ENCODE measurements at places on chromosomes 12 and 14.

- no peak for DNase-seq
Observed at GRCh38 chr12:82848845-82849244, 162.1 kb downstream of the TMTC2 start.

DNA sequence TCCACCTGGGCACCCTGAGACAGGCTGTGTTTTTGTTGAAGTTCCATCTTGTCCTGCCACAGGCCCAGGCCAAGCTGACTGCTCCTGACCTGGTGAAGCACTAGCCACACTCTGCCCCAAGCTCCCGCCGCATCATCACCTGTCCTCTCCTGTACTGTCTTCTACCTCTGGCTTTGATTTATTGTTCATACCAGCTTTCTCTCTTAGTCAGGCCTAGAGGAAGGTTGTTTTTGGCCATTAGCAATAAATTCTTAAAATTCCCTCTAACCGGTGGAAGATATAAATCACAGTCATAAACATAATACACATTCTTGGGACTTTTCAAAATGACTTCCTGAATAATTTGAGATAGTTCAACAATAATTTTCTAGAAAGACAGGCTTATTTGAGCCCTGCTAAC, 169.4 kb downstream of the DAD1 start:
- no peak for DNase-seq

- no peak for DNase-seq
Observed at GRCh38 chr12:45816652-45817051, 87.1 kb downstream of the ARID2 start.

DNA sequence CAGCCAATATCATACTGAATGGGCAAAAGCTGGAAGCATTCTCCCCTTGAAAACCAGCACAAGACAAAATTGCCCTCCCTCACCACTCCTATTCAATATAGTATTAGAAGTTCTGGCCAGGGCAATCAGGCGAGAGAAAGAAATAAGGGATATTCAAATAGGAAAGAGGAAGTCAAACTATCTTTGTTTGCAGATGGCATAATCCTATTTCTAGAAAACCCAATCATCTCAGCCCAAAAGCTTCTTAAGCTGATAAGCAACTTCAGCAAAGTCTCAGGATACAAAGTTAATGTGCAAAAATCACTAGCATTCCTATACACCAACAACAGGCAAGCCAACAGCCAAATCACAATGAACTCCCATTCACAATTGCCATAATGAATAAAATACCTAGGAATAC, 21.0 kb upstream of the ANP32D start:
- no peak for DNase-seq

DNA sequence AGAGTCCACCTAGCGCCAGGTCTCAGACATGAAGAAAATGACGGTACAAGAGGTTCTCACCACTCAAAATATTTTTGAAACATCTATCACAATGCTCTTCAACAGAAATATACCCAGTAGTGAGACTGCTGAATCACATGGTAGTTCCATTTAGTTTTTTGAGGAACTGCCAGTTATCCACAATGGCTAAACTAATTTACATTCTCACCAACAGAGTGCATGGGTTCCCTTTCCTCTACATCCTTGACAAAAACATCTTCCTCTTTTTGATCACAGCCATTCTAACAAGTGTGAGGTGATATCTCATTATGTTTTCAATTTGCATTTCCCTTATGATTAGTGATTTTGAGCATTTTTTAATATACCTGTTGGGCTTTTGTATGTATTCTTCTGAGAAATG, 5.7 kb upstream of the GPR65 start:
- DNase-seq = no peak

DNA sequence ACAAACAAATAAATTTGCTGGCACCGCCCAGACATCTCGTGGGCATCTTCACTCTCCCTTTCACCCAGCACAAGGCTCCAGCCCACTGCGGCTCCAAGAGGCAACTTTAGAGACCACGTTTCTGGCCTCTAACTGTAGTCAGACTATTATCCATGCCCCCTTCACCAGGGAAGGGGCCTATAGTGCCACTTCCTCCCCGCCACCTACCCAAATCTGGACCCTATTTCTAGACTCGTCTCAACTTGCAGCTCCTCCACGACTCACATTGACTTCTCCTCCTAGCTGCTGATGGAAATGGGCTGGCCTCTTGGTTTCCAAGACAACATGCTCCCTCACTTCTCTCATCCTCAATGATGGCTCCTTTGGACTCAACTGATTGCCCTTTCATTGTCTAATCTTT, 12.3 kb downstream of the KRT1 start:
- DNase-seq = no peak

DNA sequence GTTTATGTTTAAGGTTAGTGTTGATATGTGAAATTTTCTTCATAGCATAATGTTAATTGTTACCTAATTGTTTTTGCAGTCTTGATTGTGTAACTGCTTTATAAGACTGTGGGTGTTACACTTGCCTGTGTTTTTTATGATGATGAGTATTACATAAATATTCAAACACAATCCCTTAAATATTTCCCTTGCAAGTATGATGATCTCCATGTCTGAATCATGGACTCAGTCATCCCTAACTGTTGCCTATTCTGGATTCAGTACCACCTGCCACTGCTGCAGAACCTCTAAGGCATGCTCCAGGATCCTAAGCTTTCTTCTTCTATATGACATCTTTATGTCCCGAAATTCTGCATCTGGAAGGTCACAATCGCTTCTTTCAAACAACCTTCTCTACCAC, 246.3 kb upstream of the CLEC14A start:
- DNase-seq = no peak

DNA sequence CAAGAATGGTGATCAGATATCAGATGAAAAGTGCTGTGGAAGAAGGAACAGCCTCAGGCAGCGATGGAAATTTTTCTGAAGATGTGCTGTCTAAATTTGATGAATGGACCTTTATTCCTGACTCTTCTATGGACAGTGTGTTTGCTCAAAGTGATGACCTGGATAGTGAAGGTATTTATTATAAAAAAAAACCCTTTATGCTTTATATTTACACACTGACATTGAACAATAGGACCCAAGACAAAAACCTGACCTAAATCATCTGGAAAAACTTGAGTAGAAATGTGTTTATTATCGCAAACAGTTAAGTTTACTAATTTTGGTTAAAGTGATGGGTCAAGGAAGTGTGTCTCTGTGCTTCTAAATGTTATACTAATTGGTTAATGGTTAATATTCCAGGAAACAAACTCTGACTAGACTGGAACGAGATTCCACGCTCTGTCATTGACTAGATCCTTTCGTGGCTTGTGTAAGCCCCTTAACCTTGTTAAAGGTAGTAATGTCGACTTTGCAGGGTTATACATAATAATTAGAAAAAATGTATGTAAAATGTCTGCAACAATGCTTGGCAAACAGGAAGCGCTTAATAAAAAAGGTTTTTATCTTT, 62.7 kb downstream of the LRRK2 start:
- DNase-seq = no peak

- DNase-seq = no peak
Observed at GRCh38 chr14:55221186-55221585, 29.8 kb upstream of the DLGAP5 start.

- DNase-seq = no peak
Observed at GRCh38 chr12:13428538-13429265, 232.2 kb downstream of the EMP1 start.

DNA sequence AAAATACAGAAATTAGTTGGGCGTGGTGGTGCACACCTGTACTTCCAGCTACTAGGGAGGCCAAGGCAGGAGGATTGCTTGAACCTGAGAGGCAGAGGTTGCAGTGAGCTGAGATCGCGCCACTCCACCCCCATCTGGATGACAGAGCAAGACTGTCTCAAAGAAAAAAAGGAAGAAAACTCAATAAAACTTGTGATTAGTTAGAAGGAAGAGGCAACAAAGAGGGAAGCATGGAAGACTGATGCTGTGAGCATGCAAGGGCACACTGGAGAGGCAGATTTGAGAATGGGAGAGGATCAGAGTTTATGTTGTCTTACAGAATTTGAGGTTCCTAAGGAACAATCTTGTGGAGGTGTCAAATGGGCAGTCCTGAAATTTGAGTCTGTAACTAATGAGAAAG, 2.8 kb upstream of the ZC2HC1C start:
- DNase-seq = no peak

GRCh38 chr12:100154474-100155247, 12.0 kb upstream of the BLTP3B start:
- DNase-seq = peak; percentile 80

GRCh38 chr14:90300611-90301047, 31.1 kb downstream of the NRDE2 start:
- no peak for DNase-seq

DNA sequence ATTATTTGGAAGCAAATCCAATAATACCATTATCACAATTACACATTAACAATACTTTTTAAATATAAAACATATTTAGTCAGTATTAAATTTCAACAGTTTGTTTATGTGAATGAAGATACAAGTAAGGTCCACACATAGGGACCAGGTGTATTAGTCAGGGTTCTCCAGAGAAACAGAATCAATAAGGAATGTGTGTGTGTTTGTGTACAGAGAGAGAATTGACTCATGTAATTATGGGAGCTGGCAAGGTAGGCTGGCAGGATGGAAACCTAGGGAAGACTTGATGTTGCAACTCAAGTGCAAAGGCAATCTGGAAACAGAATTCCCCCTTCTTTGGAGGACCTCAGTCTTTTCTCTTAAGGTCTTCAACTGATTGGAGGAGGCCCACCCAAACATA, 123.2 kb upstream of the OTX2 start:
- DNase-seq = no peak

- no peak for DNase-seq
Observed at GRCh38 chr14:79096811-79097210, 926.6 kb downstream of the NRXN3 start.

DNA sequence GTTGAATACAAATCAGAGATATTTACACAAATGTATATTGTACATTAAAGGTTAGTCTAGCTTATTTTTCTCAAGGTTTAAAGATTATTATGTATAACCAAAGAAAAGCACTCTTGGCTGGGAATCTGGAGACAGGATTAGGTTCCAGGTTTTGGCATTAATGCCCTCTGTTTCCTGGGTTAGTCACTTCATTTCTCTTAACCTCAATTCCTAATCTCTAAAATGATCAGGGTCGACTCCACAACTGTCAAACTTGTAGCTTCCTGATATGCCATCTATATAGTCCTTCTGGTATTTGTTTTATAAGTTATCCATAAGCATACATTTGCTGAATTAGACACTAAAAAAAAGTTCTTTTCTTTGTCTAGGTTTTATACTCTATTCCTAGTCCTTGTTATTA, 2.6 kb downstream of the ITPR2 start:
- DNase-seq = no peak

GRCh38 chr12:52727037-52727436, 23.7 kb upstream of the KRT77 start:
- DNase-seq = no peak

- DNase-seq = no peak
Observed at GRCh38 chr14:102799684-102800562, 22.7 kb downstream of the TRAF3 start.

DNA sequence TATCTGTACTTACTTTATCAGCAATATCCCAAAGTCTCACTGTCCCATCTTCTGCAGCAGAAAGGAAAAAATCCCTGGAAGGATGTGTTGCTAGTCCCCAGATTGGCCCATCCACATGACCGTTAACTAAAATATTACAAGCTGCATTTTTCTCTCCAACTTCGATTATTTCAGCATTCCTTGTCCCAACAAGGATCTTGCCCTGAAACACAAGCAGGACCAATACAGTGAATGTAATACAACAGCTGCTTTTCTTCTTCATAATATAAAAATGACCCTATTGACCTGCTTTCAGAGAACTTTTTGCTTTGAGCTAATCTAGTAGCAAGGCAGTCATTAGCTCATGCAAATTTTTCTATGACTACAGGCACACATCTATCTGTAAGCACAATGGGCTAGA, 58.3 kb downstream of the ZC3H14 start:
- no peak for DNase-seq

DNA sequence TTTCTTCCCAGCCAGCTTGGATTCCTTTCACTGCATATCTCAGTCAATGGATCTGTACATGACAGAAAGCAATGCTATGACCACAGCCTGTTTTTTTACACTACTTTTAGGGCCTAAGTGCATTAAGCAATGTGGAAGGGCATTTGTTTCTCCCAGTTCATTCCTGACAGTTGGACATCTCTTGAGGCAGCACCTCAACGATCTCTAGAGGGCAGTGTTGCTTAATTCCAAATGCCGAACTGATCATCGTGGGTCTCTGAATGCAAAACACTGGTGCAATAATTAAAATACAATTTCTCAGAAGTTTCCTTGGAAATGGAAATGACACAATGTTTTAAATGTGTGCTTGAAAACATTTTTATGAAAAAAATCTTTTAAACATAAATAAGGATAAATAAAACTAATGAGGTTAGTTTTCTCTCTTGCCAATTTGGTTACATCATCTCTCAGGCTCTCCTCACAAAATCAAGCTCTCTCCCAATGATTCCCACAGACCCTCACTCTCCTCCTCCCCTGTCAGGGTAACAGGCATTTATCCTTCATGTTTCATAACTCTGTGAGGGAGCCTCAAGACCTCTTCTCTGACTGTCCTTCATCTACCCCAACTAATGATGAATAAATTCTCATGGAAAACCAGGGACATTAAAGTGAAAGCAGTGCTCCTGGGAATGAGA, 192.4 kb upstream of the SLC16A7 start:
- DNase-seq = no peak

DNA sequence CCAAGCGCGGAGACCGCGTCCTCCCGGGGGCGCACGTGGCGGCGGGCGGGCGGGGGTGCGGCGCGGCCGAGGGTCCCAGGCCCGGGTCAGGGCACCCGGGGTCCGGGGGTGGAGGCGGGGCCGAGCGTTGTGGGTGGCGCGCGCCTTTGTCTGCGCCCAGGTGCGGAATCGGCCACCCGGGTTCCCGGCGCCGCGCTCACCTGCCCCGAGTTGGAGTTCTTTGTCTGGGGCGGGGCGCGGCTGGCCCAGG, 50.1 kb downstream of the LRCOL1 start:
- DNase-seq = no peak

GRCh38 chr14:101773378-101773777, 11.9 kb downstream of the PPP2R5C start:
- no peak for DNase-seq

DNA sequence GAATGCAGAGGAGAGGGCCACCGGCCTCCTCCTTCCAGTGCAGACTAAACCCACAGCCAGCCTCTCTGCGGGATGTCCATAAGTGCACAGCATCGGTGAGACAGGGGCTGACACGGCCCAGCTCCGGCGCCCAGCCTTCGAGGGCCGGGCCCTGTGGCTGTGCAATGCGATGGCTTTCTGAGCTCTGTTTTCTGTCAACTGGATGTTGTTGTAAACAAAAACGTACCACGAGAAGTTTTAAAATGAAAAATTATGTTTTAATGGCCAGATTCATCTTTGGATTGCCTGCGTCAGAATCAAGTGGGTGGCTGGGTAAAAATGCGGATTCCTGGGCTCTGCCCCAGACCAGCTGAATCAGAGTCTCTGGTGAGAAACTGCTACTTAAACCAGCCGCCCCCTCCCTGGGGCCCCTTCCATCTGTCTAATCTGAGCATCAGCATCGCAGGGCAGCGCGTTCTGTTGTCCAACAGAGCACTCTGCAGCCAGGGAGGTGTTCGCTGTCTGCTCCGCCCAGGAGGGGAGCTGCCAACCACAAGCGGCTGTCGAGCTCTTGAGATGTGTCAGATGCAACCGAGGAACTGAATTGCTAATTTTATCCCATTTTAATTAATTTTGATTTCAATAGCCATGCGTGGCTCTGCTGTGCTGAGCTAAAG, 133.4 kb downstream of the RFLNA start:
- peak; percentile 57 for DNase-seq

GRCh38 chr12:57250956-57251355, at the start of gene STAC3:
Gene STAC3 (minus strand): TSS chr12:57251187. CDS start chr12:57249636, 1,551 bp downstream.
- no peak for DNase-seq
